Epithelial cell of umbilical artery (primary cell): ENCODE measurements at places on chromosomes 3 and 15. TPM values are rescaled to one million over a fixed set of nuclear protein-coding genes. Genes with fewer than 3 reads are reported as not detected.

RAB6B gene
- 0.32 and 0.61 TPM in 2 replicates for total RNA-seq

CDHR4 gene
- total RNA-seq, result not detected in 2 replicates

CADPS gene
- under 0.01 and 0.15 TPM in 2 replicates for total RNA-seq

LDHAL6B gene
- total RNA-seq, result not detected in 2 replicates

FAM107A gene
- total RNA-seq, result 8.8 and 12.2 TPM in 2 replicates
